ENCODE measurements at places on chromosomes 12 and 14. TPM values are rescaled to one million over a fixed set of nuclear protein-coding genes. Genes with fewer than 3 reads are reported as not detected.

DNA sequence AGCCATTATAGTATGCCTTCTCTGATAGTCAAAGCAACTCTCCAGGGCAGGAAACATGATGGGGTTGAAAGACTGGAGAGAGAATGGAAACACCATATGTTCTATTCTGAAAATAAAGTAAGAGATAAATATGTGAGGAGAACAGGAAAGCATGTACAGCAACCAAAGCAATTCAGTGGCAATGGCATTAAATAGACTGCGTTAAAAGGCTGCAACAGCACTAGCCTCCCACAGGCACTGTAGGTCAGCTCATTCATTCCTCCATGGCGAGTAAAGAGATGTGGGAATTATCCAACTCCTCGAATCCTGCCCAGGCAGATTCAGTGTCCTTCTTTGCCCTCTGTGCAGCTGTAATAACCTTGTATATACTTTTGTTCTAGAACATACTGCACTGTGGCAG lies 43.8 kb downstream of the ANO6 start:
- no peak for DNase-seq

DNA sequence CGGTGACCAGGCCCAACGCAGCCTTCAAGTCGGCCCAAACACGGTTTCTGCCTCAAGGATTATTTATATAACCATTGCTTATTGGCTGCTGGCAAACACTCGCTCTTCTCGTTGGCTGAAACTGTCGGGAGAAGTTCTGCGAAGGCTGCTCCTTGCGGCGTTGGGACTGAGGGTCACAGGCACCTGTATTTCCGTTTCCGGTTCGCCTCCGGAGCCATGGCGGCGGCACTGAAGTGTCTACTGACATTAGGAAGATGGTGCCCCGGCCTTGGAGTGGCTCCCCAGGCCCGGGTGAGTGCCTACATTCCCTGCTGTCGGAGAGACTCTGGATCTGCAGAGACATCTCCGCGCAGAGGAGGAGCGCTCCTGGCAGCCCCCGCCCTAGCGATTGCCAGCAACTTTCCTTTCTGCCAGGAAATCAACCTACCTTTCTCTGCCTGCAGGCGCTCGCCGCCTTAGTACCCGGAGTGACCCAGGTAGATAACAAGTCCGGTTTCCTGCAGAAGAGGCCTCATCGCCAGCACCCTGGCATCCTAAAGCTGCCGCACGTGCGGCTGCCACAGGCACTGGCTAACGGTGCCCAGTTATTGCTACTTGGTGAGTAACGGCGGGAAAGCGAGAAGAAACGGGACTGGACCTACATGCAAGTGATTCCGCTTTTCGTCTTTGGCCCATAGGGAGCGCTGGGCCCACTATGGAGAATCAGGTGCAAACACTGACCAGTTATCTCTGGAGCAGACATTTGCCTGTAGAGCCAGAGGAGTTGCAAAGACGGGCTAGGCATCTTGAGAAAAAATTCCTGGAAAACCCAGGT lies at the start of gene METTL17:
TSS of gene METTL17 (plus strand) at position 194 of the 814 bp plus-strand sequence. CDS start at position 217, 23 bp downstream.
- peak; percentile 95 for DNase-seq

GRCh38 chr14:89600950-89601826 lies 184.2 kb upstream of the FOXN3 start:
- DNase-seq = no peak

- DNase-seq = no peak
These were observed 136.3 kb downstream of the AEBP2 start for GRCh38 chr12:19575337-19576243.

DNA sequence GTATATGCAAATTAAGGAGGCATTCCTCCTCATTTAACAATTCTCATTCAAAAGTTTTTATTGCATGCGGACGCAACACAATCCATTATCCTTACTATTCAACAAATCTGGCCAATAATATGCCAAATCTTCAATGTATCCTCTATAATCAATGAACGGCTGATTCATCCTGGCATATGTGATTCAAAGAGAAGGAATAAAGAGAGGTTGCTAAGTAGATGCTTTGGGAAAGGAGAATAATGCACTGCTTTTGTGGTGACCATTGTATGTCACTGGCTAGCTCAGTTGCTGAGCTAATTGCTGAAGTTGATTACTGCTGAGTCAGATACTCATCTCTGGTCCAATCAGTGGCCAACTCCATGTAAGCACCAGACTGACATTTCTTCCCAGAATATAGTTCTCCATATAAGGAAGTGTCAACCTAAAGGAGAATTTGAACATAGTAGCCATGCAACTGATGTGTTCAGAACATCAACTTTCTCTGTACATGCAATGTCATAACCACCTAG lies 148.0 kb downstream of the PDZRN4 start:
- no peak for DNase-seq

GRCh38 chr14:23605931-23606585 lies 27.5 kb upstream of the JPH4 start:
- no peak for DNase-seq

DNA sequence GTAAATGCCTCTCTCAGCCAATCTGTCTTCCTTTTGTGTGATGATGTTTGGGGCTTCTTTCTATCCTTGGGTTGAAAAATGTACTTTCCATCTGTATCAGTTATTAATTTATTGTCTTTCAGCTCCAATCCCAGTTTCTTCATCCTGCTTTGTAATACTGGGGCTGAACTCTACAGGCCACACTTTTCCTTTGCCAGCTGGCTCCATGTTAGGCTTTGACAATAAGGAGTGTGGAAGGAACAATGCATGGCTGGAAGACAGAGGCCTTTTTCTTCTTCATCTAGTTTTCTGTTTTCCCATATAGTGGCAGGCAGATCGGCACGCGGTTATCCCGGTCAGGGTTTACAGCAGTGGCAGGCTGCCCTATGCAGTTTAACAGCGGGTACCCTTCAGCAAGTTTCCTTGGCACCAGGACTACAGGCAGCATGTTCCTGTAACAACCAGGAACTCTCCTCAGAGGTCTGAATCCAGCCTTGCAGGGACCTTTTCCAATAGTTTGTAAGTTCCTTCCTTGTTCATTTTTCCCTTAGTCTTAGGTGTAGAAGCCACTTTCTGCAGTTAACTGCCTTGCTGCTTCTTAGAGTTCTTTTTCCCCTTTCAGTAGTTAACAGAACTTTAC lies 38.5 kb upstream of the CRACR2A start:
- DNase-seq = no peak

- no peak for DNase-seq
These were observed 141.2 kb downstream of the SYNE2 start for GRCh38 chr14:63993992-63994391.

GRCh38 chr12:99309812-99310211 lies 337.7 kb upstream of the GARIN6 start:
- no peak for DNase-seq

GRCh38 chr14:103086771-103087342 lies 2.8 kb downstream of the LBHD2 start:
- no peak for DNase-seq

- no peak for DNase-seq
These were observed 26.8 kb downstream of the ZFYVE1 start for GRCh38 chr14:73000073-73000472.

DNA sequence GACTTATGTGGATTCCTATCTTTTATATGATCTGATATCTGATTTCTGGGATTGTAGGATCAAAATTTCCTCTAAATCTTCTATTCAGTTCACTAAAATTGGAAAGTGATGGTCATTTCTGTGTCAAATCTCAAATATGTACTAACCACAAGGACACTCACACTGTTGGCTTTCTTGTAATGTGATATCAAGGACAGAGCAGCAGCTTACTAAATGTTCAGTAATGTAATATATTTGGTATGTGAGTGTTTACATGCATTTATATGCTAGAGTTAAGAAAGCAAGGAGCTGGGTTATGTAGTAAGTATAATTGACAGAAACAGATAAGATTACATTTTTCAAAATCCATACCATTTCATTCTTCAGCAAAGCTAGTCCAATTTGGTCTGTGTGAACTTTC lies 16.5 kb downstream of the PUS7L start:
- no peak for DNase-seq

GRCh38 chr14:22908601-22909000 lies 10.3 kb downstream of the RBM23 start:
- no peak for DNase-seq

DNA sequence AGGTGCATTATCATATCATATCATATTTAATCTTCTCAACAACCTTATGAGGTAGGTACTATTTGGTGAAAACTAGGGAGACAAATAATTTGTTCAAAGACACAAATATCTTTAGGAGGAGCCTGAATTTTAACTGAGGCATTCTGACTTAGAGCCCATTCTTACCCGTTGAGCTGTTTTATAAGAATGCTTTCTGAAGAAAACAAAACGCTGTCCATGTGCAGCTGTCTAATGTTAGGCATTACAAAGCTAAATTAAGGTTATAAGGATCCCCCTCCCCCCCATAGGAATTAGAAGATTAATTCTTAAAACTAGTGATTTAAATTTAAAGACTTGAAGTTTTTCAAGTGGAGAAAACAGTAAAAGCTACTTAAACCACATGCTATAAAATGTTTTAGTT lies 6.4 kb downstream of the KTN1 start:
- no peak for DNase-seq

DNA sequence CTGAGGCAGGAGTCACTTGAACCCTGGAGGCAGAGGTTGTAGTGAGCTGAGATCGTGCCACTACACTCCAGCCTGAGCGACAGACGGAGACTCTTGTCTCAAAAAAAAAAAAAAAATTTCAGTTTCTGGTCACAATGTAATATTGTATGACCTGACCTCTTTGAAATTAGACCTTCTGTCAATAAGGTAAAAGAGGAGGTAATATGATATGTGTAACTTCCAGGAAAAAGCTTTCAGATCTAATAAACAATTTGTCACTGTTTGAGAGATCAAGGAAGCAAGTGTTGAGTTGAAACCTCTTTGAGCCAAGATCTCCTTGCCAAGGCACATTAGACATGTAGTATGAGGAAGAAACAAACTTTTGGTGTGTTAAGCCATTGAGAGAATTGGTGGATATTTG lies 101.7 kb upstream of the ATF7IP start:
- DNase-seq = no peak

DNA sequence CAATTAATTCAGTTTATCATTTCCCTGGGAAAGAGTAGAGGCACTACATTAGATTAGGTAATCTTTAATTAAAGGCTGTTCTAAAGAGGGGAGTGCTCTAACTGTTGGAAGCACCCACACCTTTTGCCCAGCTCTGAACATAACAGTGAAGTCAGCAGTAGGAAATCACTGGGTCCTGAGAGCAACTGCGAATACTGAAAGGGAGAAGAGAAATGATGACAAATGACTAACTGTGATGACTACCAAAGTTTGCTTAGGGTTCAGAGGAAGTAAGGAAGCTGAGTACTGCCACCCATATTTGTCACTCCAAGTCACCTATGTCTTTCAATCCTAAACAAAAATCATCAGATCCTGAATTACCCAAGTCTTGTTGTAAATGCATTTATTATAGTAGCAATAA lies 140.6 kb downstream of the EPS8 start:
- no peak for DNase-seq

GRCh38 chr12:107228076-107228475 lies 134.7 kb upstream of the CRY1 start:
- no peak for DNase-seq

DNA sequence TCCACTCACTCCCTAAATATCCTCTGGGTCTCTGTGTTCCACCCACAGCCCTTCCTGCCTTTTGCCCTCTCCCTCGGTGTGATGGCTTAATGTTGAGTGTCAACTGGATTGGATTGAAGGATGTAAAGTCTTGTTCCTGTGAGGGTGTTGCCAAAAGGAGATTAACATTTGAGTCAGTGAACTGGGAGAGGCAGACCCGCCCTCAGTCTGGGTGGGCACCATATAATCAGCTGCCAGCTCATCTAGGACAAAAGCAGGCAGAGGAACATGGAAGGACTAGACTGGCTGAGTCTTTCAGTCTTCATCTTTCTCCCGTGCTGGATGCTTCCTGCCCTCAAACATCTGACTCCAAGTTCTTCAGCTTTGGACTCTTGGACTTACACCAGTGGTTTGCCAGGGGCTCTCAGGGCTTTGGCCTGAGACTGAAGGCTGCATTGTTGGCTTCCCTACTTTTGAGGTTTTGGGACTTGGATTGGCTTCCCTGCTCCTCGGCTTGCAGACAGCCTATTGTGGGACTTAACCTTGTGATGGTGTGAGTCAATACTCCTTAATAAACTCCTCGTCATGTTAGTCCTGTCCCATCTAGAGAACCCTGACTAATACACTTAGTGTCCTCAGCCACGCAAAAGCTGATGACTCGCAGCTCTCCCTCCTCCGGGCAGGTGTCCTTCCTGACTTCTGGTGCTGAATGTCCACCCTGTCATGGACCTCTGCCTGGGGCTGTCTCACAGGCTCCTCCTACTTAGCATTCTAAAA lies 5.9 kb downstream of the DGLUCY start:
- DNase-seq = no peak

GRCh38 chr12:334125-334524 lies 55.0 kb downstream of the KDM5A start:
- DNase-seq = no peak

DNA sequence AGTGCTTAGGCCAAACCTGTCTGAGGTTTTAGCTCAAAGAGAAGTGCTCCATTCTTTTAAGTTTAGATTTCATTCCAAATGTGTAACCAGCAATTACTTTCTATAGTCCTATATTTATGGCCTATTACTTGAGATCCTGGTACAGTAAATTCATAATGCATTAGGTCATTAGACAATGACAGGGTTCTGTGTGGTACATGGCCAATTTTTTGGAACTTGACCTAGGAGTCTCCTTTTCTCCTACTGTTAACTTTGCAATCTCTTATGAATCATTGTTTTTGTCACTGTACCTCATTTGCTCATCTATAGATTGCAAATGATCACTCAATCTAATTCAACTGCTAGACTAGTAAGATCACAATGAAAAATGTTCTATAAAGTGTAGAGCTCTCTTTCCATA lies 136.7 kb downstream of the PDE3A start:
- DNase-seq = no peak

DNA sequence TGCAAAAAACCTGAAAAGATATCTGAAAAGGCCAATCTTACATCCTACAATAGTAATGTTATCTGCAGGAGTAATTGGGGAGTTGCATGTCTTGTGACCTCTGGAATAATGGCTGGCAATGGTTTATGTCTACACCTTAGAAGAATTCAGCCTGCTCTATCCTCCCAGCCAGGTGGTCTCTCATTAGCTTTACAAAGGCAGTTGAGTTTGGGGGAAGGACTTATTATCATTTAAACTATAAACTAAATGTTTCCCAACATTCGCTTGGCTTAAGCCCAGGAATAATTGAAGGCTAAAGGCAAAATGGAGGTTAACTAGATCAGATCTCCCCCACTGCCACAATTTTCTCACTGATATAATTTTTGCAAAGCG lies 158.4 kb upstream of the SFSWAP start:
- no peak for DNase-seq

Gene ARL6IP4
- total RNA-seq = 99.6 TPM

Gene RAB3IP
- total RNA-seq = 82.5 TPM

Gene SERPINA6
- 0.32 TPM for total RNA-seq

Gene KRT84
- total RNA-seq = not detected

Gene RFLNA
- total RNA-seq = 21.1 TPM

Gene GALNT16
- 3.2 TPM for total RNA-seq

Gene STAC3
- 0.70 TPM for total RNA-seq

Gene PRICKLE1
- 3.8 TPM for total RNA-seq

Gene TTC8
- total RNA-seq = 13.6 TPM

Gene TMEM179
- not detected for total RNA-seq

Gene KRT6C
- total RNA-seq = not detected

Gene FAM177A1
- 82.0 TPM for total RNA-seq

Gene POTEM
- not detected for total RNA-seq

Gene DICER1
- total RNA-seq = 56.0 TPM
